Amniotic epithelial cell (primary cell): ENCODE measurements at places on chromosomes 6 and 20.

GRCh38 chr6:35078226-35078850 is 62.8 kb downstream of the TCP11 start:
- DNase-seq: no peak

DNA sequence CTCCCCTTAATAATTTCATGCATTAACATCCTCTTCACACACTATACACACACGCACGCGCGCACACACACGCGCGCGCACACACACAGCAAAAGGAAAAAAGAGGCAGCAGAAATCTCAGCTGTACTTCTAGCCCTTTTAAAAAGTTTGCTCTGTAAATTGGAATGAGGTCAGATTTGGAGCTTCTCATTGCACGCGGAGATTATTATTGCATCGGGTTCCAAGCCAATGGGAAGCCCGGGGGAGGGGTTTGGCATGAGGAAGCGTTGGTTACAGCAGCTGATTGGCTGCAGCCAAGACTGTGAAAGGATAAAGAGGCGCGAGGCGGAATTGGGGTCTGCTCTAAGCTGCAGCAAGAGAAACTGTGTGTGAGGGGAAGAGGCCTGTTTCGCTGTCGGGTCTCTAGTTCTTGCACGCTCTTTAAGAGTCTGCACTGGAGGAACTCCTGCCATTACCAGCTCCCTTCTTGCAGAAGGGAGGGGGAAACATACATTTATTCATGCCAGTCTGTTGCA is at the start of gene SOX4:
SOX4 (plus strand) TSS at position 340 of the 515 bp plus-strand sequence. CDS start 784 bp downstream, outside the sequence.
- peak; percentile 96 for DNase-seq

GRCh38 chr6:125829433-125829832 is 38.7 kb downstream of the NCOA7 start:
- DNase-seq: no peak

GRCh38 chr6:134373282-134373922 is 55.5 kb upstream of the SGK1 start:
- DNase-seq: peak; percentile 83

GRCh38 chr6:132483779-132484679 is 28.9 kb downstream of the STX7 start:
- DNase-seq: peak; percentile 59

DNA sequence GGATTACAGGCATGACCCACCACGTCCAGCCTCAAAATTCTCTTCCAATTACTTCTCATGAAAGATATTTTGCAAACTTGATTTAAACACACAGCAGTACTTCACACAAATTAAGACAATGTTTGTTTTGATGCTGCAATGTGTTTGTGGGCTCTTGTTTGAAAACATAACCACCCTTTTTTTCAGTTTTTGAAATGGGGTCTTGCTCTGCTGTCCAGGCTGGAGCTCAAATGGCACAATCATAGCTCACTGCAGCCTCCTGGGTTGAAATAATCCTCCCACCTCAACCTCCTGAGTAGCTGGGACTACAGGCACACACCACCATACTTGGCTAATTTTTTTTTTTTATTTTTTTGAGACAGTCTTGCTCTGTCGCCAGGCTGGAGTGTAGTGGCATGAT is 31.0 kb downstream of the STAU1 start:
- DNase-seq: no peak

- DNase-seq: no peak
Observed at GRCh38 chr6:38687043-38687353, 15.9 kb downstream of the GLO1 start.

DNA sequence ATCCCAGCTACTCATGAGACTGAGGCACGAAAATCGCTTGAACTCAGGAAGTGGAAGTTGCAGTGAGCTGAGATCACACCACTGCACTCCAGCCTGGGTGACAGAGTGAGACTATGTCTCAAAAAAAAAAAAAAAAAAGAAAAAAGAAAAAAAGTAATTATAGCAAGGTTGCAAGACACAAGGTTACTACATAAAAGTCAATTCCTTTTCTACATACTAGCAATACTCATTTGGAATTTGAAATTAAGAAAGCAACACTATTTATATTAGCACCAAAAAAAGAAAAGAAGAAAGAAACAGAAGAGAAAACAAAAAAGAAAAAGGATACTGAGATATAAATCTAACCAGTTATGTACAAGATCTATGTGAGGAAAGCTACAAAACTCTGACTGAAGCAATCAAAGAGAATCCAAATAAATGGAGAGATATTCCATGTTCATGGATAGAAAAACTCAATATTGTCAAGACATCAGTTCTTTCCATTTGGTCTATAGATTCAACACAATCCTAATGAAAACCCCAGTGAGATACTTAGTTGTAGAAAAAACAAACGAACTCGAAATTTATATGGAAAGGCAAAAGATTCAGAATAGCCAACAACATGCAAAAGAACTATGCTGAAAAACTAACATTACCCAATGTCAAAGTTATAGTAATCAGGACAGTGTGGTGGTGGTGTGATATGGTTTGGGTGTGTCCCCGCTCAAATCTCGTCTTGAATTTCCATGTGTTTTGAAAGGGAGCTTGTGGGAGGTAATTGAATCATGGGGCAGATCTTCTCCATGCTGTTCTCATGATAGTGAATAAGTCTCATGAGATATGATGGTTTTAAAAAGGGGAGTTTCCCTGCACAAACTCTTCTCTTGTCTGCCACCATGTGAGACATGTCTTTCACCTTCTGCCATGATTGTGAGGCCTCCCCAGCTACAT is 73.3 kb downstream of the GPX5 start:
- DNase-seq: no peak

DNA sequence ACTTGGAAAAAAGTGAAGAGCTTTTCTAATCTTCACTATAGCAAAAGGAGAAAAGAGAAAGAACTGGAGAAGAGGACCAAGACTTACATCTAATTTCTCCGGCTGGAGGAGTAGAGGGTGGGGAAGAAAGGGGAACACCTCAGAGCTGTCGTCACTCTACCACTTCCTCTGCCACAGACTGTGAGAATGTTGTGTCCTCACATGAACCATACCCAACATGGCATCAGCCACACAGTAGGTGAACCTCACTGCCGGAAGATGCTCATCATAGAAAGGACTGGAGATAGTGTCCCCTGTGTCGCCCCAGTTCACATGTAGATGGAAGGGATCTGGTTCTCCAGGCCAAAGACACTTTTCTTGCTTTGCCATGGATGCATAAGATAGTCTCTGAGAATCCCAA is 604.4 kb upstream of the NOX3 start:
- DNase-seq: no peak

DNA sequence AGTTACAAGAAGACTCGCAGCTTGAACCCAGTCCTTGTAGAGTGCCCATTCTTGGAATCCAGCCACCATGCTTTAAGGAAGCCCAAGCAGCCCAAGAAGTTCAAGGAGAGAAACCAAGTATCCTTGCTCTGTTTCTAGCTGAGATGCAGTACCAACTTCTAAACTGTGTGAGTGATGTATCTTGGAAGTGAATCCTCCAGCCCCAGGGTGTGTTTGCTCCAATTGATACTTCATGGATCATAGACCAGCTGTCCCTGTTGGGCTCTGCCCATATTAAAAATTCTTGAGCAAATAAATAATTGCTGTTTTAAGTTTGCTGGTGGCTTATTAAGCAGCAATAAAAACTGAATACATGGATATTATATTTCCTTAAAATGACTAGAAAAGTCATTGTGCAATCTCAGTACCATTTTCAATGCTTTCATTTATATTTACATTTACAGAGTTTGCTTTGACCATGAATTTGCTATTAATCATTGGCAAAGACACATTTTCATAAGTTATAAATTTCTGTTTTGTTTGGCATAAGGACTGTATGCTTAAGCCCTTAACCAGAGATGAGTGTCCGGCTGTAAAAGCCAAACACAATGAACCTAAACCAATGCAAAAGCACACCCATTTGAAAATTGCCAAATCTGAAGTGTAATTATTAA is 9.2 kb downstream of the SPTLC3 start:
- no peak for DNase-seq

DNA sequence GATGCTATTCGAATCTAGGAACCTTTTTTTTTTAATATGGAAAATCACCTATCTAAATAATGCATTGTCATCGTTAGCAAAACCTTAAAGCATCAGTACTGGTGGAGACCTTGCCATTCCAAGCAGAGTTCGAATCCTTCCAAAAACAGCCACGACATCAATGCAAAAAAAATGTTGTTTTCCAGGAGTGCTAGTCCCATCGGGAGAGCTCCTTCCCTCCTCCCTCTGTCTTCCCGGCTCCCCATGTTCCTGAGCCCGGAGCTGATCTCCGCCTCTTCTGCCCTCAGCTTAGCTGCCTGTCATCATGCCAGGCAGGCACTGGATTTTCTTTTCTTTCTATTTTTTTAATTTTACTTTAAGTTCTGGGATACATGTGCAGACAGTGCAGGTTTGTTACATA is 153.6 kb upstream of the QKI start:
- no peak for DNase-seq

GRCh38 chr20:31837896-31838397 is 7.5 kb downstream of the FOXS1 start:
- peak; percentile 60 for DNase-seq

DNA sequence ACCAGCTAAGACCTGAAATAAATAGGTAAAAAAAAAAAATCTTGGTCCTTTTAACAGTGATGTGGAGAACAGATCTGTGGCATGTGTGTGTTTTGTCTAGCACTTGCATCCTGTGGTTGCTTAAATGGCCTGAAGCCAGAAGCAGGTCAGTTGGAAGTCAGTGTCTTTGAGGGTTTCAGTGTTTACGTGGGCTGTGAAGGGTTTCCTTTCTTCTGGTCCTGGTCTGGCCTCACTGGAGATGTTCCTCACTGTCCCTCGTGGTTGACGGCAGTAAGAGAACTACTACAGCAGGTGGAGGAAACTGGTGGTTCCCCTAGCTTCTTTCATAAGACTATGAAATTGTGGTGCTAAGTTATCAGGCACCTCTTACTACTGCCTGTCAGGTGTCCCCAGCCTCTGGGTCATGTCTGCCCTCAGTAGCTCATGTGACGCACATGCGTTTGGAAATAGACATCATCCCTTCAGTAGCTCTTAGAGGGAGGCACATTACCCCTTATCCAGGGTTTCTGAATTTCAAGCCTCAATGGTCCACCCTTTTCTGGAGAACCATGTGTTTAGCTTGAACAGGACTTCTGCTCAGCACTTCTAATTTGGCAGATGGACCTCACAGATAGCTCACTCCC is 59.4 kb upstream of the SCP2D1 start:
- peak; percentile 23 for DNase-seq

DNA sequence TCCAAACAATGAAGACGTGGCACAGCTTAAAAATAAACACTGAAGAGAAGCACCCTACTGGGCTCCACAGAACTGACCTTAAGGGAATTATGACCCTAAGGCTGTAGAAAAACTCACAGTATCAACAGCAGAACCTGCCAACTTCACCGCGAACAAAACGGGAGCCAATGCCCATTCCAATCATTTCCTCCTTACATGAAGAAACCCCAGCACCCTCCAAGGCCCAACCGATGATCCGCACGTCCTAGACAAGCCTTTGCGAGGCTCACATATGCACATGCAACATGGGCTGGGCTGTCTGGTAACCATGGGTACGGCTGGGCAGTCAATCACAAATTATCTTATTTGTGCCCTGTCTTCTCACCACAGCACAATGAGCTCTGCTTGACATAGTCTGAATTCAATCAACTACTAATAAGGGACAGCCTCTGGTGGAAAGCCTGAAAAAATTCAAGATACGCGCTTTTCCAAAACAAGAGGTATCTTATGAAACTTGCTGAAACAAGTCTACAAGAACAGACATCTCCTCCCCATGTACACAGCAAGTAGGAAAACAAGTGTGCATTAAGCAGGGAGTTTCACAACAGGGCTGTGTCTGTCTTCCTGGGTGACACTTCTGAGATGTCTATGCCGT is 1.7 kb downstream of the DIDO1 start:
- DNase-seq: peak; percentile 67

GRCh38 chr6:158769234-158769770 is 49.9 kb downstream of the EZR start:
- no peak for DNase-seq

DNA sequence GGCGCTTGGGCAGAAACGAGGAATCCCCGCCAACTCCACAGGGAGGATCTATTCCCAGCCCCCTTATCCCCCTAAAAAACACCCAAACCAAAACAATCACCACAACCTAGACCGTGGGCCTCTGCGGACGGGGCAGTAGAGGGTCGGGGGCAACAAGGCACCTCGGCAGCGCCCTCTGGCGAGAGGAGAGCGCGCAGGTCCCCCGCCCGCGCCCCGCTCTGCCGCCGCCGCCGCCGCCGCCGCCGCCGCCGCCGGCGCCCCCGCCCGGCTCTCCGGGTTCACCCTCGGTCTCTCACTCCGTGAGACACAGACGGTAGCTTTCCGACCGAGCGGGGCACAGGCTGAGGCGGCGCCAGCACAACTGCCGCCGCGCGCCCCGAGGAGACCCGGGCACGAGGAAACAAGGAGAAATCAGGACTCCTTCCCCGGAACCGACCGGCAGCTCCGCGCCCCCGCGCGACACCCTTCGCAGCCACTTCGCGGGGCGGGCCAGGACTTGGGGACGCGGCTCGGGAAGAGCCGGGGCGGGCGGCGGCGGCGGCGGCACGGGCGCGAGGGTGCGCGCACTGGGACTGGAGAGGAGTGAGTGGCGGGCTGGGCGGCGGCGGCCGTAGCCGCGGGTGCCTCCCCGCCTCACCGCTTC is at the start of gene SLC35F1:
SLC35F1 (plus strand) TSS at position 307 of the 643 bp plus-strand sequence.
- DNase-seq: peak; percentile 13

- no peak for DNase-seq
Observed at GRCh38 chr6:25553502-25553901, 98.5 kb upstream of the SCGN start.

GRCh38 chr6:43774776-43775534 is 4.9 kb downstream of the VEGFA start:
- DNase-seq: peak; percentile 43

GRCh38 chr20:51750037-51750769 is 18.0 kb downstream of the ATP9A start:
- DNase-seq: peak; percentile 87

- DNase-seq: no peak
Observed at GRCh38 chr6:157236040-157236725, 87.1 kb downstream of the TMEM242 start.

GRCh38 chr6:79302341-79302740 is 67.9 kb upstream of the HMGN3 start:
- DNase-seq: no peak

GRCh38 chr6:154474648-154475428 is 35.6 kb downstream of the CNKSR3 start:
- DNase-seq: peak; percentile 85

DNA sequence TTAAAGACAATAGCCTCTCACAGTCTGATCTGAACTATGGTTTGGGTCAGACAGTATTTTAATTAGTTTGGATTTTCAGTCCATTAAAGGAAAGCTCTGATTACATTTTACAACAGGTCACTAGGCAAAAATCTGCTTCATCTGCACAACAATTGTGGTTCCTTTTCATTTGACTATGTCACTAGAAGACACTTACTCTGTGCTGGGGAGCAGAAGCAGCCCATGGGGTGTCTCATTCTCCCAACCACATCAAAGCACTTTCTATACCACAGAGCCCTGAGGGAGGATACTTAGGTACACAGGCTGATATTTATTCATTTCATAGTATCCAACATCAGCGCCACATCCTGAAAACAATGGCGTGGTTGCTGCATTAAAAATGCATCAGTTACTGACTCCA is 36.6 kb upstream of the HDAC2 start:
- DNase-seq: no peak

- no peak for DNase-seq
Observed at GRCh38 chr6:149277621-149278020, 39.9 kb upstream of the TAB2 start.
